Stimulated activated CD4-positive, alpha-beta T cell treated with anti-CD3 and anti-CD28 coated beads, Interleukin-1b, Interleukin-23, amount 100 ng/mL, for 4 hours (primary cell): ENCODE measurements at places on chromosomes 4 and X.

DNA sequence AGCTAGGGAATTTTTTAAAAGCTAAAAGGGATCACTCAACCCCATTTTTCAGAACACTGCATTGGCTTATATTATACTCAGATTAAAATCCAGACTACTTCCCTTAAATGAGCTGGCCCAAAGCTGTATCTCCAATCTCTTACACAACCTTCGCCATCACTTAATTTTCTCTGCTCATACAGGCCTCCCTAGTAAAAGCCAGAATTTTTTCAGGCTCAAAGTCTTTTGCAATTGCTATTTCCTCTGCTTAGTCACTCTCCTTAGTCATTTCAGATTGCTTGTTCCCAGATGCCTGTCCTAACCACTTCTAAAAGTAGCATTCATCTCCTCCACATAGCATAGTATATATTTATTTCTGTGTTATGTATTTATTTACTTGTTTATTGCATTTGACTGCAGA, 1587.9 kb upstream of the ADGRL3 start:
- DNase-seq, result no peak

DNA sequence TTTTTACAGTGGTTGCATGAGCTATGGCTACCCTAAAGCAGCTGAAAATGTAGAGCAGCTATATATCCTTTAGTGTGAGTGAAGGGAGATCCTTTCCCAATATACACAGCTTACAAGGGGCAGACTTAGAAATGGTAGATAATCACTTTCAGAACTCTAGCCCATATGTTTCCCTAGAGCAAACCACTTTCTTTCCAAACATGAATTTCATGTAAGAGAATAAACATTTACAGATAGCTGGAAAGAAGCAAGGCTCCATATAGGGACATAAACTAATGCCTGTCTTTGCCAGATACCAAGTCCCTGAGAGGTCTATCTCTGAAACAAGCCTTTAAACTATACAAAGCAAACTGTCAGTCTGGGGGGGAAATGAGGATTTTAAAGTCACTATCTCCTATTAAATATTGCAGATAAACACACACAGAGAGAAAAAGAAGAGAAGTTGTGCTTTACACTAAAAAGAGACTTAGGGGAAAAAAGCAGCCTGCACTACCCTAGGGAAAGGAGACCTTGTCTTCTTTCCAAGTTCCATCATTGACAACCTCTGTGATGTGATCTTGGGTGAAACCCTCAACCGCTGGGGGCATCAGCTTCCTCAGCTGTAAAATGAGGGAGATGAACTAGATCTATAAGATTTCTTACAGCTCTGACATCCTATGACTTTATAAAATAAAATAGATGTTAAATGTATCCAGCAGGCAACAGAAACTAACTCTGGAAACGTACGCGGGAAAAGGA, 73.6 kb downstream of the TMEM156 start:
- no peak for DNase-seq

- DNase-seq, result no peak
These were observed 23.8 kb upstream of the CXorf38 start for GRCh38 chrX:40671126-40671525.

DNA sequence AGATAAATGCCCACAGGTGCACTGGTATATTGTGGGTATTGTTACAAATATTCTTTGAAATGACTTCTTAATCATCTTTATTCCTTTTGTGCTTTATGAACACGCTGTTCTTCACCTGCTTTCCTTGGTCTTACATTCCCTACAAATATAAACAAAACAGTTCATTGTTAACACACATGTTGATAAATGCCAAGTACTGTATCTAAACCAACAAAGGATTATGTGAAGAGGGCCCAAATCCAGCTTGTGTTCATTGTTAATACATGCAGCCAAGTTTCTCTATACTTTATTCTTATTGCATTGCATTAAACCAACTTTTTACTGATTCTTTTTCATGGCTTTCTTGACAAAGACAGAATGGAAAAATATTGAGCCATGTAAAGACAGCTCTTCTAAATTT, 42.8 kb downstream of the AREG start:
- no peak for DNase-seq

GRCh38 chr4:51853027-51853682, 10.2 kb downstream of the DCUN1D4 start:
- no peak for DNase-seq

- no peak for DNase-seq
These were observed 277.6 kb upstream of the DIAPH2 start for GRCh38 chrX:96407072-96407471.
